Stimulated activated CD4-positive, alpha-beta T cell treated with anti-CD3 and anti-CD28 coated beads, Interleukin-4, amount 100 ng/mL, for 1 hour (primary cell): ENCODE measurements at places on chromosomes 13 and 19.

- no peak for DNase-seq
Measured at GRCh38 chr19:40807147-40808020, 8.4 kb downstream of the EGLN2 start.

DNA sequence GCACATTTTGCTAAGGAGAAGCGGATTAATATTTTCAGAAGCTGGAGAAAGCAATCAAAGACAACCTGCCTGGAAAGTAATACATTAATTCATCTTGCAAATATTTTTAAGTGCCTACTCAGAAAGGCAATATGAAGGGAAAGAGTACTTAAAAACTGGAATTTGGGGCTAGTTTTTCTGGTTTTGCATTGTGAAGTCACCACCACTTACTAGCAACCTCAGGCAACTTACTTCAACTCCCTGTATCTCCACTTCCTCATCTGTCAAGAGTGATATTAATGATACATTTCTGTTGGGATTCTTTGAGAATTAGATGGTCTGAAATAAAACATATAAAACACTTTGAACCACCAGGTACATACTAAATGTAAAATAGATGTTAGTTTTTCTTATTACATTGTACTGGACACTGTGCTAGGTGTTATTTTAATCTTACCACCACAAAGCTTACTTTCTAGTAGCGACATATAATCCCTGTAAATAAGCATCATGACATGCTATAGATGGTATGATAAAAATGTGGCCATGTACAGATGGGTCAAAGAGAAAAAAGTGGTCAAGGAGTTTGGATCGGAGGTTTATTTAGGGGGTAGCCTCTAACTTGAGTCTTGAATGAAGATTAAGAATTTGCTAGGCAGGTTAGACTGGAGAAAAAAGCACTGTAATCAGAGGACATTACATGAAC is 101.2 kb downstream of the SPRY2 start:
- no peak for DNase-seq

GRCh38 chr13:50352720-50353480 is 337.7 kb downstream of the KCNRG start:
- DNase-seq = no peak

DNA sequence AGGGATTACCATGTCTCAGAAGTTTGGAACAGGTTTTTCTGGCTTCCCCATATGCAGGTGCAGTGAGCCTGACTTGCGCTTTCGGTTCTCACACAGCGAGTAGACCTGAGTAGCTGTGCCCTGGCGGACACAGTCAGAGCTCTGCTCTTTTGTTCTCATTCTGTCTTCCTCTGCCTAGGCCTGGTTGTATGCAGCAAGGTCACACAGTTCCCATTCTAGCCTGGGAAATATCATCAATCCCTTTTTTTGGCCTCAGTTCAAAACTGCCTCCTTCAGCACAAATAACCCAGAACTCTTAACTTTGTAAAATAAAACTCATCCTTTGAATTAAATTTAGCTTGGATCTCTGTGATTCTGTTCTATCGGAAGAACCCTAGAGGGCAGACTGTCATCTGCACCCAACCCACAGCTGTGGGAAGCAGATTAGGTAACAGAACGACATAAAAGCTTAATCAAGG is 10.2 kb downstream of the OXGR1 start:
- DNase-seq = no peak

DNA sequence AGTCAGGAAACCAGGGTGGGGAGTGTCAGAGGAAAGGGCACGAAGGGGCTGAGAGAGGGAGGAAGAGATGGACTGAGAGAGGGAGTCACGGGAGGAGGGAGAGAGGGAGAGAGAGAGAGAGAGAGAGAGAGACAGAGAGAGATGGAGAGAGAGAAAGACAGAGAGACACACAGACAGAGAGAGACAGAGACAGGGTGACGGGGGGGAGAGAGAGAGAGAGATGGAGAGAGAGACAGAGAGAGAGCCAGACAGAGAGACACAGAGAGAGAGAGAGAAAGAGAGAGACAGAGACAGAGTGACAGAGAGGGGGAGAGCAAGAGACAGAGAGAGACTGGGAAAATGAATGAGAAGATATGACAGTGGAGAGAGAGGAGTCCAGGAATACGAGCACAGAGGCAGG is 494 bp upstream of the KLK14 start:
- no peak for DNase-seq

- no peak for DNase-seq
Measured at GRCh38 chr13:79044415-79044814, 361.6 kb downstream of the RBM26 start.

DNA sequence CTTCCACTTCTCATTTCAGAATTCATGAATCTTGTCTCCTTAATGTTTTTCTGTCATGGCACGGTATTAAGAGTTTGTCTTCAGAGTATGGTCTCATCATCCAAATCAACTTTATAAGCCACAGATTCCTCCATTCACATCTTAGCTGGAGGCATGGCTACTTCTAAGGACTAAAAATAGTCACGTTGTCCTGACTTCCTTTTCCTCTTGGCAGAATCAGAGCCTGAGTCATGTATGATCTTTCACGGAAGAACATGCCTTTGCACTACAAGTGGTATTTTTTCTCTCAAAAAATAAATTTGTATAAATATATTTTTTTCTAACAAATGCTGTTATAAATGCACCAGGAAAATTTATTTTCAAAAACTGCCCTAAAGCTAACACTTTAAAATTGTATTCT is 71.4 kb downstream of the ALOX5AP start:
- DNase-seq = no peak

DNA sequence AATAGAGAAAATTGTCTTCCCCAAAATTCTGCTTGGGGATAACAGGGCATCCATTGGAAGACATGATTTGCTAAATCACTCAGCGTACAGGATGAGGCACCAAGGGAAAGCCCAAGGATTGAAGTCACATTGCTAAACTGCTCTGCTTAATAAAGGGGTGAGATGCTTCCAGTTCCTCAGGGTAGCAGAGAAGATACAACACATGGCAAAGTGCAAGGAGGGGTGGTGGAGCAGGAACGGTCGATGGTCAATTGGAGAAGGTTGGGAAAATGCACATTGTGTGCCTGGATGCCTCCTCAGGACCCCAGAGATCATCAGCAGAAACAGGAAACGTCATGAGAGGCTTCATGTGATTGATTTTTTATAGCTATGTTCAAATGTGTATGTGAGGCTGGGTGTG is 116.3 kb upstream of the SOX1 start:
- no peak for DNase-seq

DNA sequence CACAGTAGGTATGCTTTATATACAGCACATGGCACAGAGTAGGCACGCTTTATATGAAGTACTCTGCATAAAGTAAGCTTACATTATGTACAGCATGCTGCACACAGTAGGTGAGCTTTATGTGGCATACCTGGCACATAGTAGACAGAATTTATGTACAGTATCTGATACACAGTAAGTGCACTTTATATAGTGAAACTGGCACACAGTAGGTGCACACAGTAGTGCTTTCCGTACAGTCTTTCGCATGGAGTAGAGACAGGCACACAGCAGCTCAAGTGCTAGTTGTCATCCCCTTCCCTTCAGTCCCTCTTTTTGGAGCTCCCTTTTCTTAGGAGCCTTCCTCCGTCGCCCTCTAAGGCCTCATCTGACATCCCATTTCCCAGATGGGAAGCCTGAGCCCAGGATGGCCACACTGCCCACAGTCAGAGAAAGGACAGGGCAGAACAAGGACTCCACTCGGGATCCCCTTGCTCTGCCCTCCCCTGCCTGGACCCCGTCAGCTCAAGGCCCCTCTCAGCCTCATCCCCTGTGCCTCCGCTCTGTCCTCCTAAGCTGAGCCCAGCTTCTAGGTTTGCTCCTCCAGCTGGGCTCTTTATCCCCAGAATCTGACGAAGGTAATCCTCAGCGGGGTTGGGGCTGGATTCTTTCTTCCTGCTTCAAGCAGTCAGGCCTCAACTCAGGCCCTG is 852 bp upstream of the CYP4F12 start:
- no peak for DNase-seq

DNA sequence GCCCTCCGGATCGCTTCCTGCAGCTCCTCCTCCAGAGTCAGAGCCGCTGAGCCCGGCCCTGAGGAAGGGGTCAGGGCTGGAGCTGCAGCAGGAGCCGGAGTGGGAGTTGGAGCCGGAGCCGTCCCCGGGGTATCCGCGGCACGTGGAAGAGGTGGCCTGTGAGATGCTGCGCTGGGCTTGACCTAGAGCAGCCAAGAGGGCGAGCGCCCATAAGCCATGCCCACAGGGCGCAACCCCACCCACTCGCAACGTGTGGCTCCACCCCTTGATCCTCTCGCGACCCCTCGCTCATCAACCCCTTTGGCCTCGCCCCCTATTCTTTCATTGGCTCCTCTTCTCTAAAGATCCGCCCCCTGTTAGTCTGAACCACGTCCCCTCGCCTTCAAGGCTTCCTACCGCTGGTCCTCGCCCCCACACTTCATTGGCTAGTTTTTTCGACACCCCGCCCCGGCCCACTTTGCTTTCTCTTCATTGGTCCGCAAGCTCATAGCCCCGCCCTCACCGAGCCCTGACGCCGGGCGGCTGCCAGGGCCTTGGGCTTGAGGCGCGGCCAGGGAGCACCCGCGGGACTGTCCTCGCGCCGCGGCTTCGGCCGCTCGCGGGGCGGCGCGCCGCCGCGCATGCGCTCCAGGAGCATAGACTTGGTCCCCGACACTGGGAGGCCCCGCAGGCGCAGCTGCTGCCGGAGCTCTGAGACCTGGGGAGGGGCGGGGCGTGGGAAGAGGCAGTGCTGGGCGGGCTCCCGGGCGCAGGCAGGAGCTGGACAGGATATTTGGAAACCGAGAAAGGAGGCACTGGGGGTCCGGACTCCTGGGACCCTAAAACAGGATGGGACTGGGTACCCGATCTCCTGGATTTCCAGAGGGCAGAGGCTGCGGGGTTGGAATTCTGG is 5.4 kb downstream of the MAMSTR start:
- DNase-seq = peak; percentile 96

GRCh38 chr13:23642110-23642509 is 71.9 kb downstream of the TNFRSF19 start:
- DNase-seq = no peak

DNA sequence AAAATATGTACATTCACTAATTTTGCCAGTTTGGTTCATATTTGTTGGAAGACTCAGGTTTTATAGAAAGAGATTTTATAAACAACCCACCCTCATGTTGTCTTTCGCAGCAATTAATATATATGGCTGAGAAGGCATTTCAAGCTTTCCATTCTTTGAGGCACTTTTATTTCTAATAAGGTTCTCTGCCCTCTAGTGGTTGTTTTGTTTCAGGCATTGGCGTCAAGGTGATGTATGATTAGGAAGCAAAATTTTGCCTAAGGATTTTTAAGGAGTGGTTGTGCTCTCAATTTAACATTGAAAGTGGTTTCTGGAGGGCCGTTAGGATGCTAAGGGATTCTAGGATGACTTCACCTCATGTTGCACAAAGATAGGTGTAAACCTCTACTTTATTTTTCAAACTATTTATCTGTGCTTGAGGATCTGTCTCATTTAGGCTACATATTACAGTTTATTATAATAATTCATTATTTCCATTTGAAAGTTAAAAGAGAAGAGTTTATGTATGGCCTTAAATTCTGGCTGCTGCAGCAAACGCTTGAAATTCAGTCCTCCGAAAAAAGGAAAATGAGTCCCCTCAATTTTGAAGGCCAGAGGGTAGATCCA is 35.9 kb downstream of the OXGR1 start:
- no peak for DNase-seq

DNA sequence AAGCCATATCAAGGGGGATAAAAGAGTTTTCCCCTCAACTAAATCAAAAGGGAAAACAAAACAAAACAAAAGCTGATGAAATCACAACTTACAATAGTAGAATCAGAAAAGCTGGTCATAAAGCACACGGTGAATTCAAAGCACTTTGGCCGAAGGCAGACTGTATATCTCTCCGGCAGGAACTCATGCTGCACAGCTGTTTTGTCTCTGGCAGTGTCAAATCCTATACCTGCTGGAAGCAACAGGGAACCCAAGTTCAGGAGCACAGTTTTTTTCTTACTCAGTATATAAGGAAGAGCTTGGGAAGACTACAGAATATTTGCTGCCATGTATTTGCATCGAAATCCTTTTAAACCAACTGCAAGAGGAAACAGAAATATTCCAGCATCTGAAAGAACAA is 213.7 kb downstream of the RFC3 start:
- no peak for DNase-seq

- DNase-seq = no peak
Measured at GRCh38 chr13:90954605-90955195, 392.8 kb upstream of the MIR17HG start.

- peak; percentile 80 for DNase-seq
Measured at GRCh38 chr19:7681340-7682174, 924 bp downstream of the TRAPPC5 start.

GRCh38 chr13:20371825-20372224 is 139.7 kb upstream of the GJB6 start:
- DNase-seq = no peak

GRCh38 chr19:47824396-47824795 is 2.7 kb downstream of the CRX start:
- no peak for DNase-seq

DNA sequence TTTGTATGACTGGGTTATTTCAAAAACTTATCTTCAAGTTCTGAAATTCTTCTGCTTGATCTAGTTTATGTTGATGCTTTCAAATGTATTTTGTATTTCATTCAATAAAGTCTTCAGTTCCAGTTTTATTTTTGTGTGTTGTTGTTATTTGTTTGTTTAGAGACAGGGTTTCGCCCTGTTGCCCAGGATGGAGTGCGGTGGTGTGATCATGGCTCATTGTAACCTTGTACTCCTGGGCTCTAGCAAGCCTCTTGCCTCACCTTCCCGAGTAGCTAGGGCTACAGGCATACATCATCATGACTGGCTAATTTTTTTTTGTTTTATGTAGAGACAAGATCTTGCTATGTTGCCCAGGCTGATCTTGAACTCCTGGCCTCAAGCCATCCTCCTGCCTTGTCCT is 40.3 kb upstream of the ARHGEF7 start:
- DNase-seq = no peak

DNA sequence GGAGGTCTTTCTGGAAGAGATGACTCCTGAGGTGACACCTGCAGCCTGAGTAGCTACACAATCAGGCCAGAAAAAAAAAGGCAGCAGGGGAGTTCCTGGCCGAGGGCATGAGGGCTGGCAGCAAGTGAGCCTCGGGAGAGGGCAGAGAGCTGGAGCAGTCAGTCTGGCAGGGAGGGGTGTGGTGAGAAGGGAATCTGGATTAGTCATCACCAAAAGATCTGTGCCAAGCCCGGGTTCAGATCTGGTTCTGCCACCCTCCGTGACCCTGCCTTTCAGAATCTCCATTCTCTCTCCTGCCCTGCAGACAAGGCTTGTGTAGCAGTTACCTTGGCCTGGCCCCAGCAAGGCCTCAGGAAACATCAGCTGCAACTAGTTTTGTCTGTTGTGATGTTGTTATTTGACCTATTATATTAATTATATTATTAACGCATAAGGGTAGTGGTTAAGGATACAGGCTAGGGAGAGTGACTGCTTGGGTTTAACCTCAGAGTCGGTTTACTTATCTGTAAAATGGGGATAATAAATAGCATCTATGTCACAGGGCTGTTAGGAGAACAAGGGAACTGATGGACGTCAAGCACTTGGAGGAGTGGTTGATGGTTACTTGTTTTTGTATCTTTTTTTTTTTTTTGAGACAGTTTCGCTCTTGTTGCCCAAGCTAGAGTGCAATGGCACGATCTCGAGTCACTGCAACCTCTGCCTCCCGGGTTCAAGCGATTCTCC is 2.7 kb upstream of the CAPNS1 start:
- DNase-seq = no peak
